Activated T-helper 1 cell treated with anti-CD3 and anti-CD28 coated beads, Interleukin-2, amount 50 U/mL, for 16 hours (primary cell): ENCODE measurements at places on chromosomes 2 and 18.

DNA sequence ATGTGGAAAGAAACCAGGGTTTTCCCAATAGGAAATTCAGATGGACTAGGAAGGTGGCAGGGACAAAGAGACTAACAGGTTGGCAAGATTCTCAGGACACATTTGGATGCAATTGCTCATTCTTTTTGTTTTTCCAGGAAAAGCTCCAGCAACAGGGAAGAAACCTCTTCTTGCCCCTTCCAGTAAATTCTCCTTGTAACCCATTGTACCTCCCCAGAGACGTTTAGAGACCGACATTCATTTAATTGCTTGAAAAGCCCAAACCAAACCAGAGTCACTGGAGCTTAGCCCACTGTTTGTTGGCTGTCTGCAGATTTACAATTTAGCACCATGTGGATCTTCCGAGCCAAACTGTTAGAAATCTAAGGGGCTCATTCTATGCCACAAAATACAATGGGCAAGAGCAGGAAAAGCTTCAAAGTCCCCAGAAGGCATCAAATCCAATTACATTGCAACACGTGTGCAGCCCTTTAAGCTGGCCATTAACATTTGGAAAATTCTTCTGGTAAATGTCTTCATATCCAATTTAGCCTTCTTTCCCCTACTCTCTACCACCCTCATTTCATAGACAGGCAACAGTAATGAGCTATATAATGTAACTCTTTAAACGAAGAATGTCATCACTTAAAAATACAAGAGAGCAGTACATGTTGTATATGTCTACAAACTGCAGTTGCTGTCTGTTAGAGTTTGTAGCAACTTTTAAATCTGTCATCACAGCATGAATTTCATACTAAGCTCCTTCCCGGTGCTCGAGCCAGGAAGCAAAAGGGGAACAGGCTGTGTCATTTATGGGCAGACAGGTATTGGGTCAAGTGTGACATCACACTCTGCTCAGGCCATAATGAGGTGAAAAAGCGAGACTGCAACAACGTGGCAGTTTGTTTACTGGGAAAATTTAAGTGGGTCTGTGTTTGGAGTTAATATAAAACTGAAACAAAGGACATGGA lies 235.6 kb upstream of the HNRNPA3 start:
- no peak for DNase-seq

DNA sequence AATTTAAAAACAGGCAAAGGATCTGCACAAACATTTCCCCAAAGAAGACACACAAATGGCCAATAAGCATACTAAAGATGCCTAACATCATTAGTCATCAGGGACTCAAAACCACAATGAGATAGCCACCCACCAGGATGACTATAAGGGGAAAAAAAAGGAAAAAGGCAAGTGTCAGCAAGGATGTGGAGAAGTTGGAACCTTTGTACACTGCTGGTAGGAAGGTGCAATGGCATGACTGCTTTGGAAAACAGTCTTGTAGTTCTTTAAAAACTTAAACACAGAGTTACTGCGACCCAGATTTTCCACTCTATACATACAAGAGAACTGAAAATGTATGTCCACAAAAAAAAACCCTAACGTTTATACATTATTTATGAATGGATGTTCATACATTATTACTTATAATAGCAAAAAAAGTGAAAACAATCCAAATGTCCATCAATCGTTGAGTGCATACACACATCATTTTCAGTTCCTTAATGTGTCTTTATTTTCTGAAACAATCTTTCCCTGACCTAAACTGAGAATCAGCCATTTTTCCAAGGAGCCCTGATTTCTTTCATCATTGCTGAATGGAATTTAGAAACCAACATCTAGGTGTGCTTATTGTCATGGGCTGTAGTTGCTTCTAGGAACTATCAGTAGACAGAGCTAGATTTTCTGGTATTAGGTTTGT lies 64.7 kb upstream of the TLK1 start:
- DNase-seq, result no peak

DNA sequence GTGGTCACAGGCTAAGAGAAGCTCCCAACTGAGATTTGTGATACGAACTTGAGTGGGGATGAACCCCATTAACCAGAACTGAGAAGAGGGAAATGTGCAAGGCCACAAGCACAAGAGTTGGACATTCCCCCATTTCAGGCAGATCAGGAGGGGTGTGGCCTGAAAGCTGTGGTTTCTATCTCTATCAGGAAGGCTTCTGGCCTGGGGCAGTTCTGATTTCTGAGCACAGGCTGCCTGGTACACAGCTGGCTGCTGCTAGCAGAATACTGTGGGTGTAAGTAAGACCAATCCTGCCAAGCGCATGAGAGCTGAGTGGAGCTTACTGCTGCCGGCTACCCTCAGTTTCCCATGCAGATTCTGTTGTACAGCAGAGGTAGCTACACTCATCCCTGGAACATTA lies 484.6 kb downstream of the SATB2 start:
- no peak for DNase-seq

- DNase-seq, result no peak
Measured at GRCh38 chr18:44039826-44040225, 640.9 kb upstream of the SETBP1 start.

GRCh38 chr2:40556293-40556692 lies 104.4 kb upstream of the SLC8A1 start:
- DNase-seq, result no peak

DNA sequence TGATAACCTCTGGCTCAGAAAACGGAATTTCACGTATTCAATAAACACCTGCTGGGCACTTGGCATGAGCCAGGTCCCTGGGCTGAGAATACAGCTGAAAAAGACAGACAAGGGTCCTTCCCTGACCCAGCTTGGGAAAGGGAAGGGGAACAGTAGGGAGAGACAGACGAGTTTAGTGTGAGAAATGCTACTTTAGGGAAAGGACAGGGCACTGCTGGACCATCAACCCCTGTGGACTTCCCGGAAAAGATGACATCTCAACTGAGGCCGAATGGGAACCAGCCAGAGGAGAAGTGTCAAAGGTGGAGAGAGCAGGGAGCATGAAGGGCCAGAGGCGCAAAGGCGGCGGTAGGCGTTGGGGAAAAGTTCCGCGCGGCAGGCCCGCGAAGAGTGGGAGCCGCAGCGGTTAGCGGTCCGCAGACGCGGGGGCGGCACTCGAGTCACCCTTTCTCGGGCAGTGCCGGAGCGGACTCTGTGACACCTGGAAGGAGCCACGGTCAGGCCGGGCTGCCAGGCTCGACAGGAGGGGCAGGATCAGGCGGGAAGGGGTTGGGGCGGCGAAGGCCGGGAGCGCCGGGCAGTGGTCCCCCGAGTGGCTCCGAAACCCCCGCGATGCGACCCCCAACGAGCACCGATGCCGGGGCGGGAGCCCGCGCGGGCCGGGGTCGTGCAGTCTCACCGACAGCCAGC lies 519 bp downstream of the TEX261 start:
- no peak for DNase-seq

GRCh38 chr2:23722255-23722654 lies 204.7 kb downstream of the ATAD2B start:
- DNase-seq, result no peak

GRCh38 chr2:5913711-5914395 lies 221.7 kb downstream of the SOX11 start:
- no peak for DNase-seq

GRCh38 chr2:44004735-44005602 lies 9.2 kb upstream of the LRPPRC start:
- DNase-seq, result no peak

GRCh38 chr18:9838144-9838877 lies 47.5 kb upstream of the TXNDC2 start:
- no peak for DNase-seq

DNA sequence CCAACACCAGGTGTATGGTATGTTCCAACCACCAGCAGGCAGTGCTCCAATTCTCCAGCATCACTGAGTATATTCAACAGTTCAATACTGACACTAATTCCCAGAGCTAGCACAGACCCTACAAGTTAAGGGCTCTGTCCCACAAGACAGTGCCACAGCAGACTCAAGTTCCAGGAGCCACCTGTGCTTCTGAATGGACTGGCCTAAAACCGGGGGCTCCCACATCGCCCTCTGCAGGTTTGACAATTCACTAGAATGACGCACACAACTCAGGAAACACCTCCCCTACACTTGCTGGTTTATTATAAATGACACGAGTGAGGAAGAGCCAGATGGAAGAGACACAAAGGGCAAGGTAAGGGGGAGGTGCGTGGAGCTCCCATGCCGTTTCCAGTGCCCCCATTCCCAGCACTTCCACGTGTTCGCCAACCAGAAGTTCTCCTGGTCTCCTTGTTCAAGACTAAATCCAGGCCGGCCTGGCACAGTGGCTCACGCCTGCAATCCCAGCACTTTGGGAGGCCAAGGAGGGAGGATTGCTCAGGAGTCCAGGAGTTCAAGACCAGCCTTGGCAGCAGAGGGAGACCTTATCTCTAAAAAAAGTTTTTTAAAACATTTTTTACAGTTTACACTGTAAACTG lies 12.2 kb upstream of the ATP6V1B1 start:
- DNase-seq, result no peak

- no peak for DNase-seq
Measured at GRCh38 chr2:14749884-14750283, 117.4 kb downstream of the LRATD1 start.

DNA sequence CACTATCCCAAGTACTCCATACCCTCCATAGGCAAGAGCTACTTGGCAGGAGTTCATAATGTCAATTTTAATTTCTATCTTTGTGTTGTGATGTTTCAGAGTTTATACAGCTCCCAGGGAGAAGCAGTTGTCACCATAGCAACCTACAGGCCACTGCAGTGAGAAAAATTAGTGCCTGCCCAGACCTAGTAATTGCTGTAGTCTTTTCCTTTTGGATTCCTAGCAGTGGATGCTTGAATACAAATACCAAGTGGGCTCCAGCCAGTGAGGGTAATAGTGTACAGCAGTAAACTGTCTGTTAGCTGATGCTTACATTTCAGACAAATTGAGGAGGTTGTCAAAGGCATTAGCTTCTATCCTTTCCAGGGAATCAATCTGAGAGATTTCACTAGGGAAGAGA lies 26.7 kb downstream of the LHCGR start:
- no peak for DNase-seq

GRCh38 chr18:66438711-66439536 lies 165.0 kb downstream of the CDH19 start:
- DNase-seq, result no peak

GRCh38 chr18:26397019-26397418 lies 151.3 kb downstream of the KCTD1 start:
- no peak for DNase-seq

DNA sequence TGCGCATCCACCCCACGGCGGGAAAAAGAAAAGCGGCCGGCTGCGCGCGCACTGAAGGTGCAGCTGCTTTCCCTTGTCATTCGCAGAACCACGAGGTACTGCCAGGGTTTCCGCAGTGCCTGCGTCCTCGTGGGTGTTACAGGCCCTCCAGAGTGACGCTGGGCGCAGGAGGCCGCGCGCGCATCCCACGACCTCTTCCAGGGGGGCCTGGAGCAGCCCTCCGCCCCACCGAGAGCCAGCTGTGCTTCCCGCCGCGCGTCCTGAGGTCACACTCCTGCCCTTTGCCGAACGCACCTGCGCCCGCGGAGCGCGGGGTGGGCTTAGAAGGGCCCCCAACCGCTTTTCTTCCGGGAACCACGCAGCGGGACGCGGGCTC lies 378 bp upstream of the IAH1 start:
- peak; percentile 44 for DNase-seq

DNA sequence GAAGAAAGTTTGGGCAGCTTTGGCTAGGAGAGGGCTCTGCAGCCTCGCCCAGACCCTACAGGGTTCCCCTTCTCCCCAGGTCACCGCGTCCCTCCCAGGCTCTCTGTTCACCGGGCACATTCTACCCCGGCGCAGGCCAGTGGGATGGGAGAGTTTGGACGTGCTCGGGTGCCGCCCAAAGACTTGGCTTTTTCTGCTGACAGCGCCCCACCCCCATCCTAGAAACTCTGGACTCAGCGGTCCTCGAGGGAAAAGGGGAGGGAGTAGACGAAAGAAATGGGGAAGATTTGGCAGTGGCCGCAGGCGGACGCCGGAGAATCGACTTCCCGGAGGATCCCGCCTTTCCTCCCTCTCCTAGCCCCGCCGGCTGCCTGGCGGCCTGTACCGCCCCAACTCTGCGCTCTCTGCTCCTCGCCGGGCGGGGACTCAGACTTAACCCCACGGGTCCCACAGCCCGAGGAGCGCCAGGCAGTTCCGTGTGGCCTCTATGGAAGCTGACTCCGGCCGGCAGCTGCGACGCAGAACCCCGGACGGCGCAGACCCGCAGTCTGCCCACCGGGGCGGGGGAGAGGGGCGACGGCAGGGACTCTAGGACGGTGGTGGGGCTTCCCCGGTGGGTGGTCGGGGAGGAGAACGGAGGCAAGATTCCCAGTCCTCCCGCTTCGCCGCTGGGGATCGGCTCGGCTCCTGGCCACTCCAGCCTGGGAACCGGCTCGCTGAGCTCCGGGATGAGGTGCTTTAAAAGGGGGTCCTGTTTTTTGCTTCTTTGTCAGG lies 863 bp upstream of the SIX2 start:
- DNase-seq, result no peak
